Adrenal gland (tissue), 19 donors: ENCODE measurements at places on chromosomes 2 and 18. TPM values are rescaled to one million over a fixed set of nuclear protein-coding genes. Genes with fewer than 3 reads are reported as not detected.

DNA sequence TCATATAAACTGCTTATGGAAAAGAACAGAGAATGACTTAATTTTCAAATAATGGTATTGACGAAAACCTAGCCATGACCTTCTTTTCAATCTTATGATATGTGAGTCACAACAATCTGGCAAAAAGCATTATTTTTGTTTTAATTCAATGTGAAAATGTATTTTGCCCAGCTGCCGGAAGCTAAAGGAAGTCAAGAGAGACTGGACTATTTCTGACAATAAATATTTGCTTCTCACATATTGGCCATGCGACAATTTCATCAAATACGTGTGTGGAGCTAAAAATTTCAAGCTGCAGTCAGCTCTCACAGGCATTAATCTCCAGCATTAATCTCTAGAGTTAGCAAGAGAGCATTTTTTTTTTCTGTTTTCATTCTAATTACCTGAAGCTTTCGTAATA, 881.0 kb downstream of the CPS1 start:
- H3K4me3 ChIP-seq, result no peak overlapping the region
- no peak overlapping the region for H3K27ac ChIP-seq
- H3K27me3 ChIP-seq, result no peaks in the 10 kb centered on the region
- H3K36me3 ChIP-seq, result no peaks in the 10 kb centered on the region

DNA sequence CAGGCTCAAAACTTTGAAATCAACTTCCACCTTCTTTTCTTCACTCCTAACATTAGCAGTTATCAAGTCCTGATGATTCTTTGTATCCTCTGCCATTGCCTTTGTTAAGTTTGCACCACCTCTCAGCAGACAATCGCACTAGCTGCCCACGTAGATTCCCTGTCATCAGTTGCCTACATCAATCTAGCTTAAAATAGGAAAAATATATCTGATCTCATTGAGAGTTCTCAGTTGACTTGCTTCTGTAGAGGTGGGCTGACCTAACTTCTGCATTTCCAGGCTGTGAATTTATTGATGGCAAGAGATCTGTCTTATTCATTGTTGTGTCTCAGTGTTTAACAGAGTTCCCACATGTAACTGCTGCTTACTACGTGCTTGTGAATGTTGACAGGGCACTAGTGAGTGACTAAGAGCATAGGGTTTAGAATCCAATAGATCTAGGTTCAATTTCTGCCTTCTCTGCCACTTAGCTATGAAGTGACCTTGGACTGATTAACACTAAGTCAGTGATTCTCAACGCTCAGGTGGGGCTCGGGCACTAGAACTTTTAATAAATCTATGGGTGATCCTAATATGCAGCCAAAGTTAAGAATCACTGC, 3.7 kb upstream of the INSIG2 start:
- H3K4me1 ChIP-seq, result peaks cover 2% of the 10 kb centered on the region
- H3K27ac ChIP-seq, result no peak overlapping the region
- no peak overlapping the region for H3K4me3 ChIP-seq
- no peaks in the 10 kb centered on the region for H3K36me3 ChIP-seq
- no peak for DNase-seq
- H3K27me3 ChIP-seq, result no peaks in the 10 kb centered on the region

LCT gene
- polyA plus RNA-seq, result not detected

NEUROD1 gene
- not detected for polyA plus RNA-seq

DNA sequence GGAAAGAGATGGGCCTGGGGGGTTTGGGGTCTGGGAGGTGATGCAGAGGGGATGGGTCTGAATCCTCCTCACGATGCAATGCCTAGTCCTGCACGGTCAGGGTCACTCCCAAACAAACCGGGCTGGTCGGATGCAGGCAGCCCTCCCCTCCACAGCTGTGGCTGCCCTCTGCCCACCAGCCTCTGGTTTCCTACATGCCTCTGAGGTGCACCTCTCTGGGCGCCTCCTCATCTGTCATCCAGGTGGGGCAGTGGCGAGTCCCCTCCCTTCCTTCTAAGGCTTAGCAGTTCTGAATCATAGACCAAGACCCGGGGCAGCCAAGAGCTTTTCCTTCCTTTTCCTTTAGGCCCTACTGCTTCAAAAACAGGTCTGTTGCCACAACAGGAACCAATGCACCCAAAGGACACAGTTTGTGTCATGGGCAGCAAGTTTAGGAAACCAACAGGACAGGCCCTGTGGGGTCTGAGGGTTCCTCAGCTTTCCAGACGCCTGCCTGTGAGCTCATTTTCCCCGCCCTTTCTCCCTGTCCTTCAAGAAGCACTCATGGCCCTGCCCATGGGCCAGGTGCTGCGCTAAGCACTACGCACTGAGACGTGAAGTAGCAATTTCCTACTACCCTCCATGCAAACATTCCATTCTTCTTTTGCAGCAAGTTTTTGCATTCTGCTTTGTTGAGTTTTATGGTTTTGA, 6.5 kb upstream of the MAL start:
- DNase-seq, result no peak
- no peak overlapping the region for H3K4me3 ChIP-seq
- peaks cover 15% of the 10 kb centered on the region for H3K27me3 ChIP-seq
- H3K36me3 ChIP-seq, result no peaks in the 10 kb centered on the region
- no peaks in the 10 kb centered on the region for H3K4me1 ChIP-seq

- peaks cover 3% of the 10 kb centered on the region for H3K36me3 ChIP-seq
- no peak overlapping the region for H3K27ac ChIP-seq
- no peaks in the 10 kb centered on the region for H3K4me1 ChIP-seq
- H3K4me3 ChIP-seq, result no peak overlapping the region
- no peak for DNase-seq
These were observed 107.2 kb downstream of the GALNT1 start for GRCh38 chr18:35688757-35689156.

UBXN4 gene
- 145 TPM for polyA plus RNA-seq

RFX8 gene
- polyA plus RNA-seq, result 0.71 TPM

DNA sequence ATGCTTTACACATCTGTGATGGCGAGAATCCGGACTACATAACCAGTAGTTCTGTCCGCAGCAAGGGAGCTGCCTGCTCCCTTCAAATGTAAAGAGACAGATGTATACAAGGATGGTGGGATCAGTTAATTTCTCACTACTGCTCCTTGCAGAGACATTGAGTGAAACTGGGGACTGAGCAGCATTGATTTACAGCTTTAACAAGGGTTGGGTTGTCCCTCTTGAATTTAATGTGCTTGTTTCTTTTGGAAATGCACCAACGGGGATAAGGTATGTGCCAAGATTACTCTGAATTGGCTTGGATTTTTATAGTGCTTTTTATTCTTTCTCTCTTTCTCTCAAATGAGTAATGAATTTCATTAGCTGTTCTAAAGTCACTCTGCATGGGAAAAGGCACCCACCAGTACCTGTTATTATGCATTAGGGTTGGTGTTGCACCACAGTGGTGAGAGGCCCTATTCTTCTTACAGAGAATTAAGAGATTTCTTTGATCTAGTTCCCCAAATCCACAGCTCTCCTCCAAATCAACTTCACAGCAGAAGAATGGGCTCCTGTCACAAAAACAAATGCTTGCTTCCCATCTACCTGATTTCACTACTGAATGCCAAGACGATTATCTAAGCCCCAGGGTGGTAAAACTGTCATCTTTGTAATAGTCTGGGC, 107.6 kb downstream of the DOCK10 start:
- H3K27ac ChIP-seq, result no peak overlapping the region
- H3K4me3 ChIP-seq, result no peak overlapping the region
- DNase-seq, result no peak
- H3K4me1 ChIP-seq, result peaks cover 28% of the 10 kb centered on the region

DNA sequence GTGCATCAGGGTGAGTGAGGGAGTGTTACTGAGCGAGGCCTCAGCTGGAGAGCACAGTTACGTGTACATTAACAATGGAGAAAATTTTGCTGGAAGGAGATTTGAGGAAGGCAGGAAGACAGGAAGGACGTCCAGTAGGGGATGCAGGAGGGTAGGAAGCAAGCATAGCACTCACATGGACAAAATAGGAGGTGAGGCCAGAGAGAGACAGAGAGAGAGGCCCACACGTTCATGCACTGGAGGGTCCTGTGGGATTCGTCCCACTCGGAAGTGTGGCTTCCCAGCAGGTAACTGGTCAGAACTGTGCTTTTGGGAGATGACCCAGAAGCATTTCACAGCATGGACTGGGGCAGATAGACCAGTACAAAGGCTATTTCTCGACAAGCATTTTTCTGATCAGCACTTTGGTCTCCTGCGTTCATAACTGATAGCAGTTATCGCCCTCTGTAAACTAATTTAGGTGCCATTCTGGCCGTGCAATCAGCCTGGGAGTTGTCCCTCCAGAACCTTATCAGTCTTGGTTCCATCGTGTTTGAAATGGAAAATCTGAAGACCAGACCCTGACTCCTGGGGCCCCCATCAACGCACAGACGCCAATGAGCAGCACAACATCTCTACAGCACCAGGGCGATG, 5.7 kb downstream of the LCT start:
- H3K36me3 ChIP-seq, result no peaks in the 10 kb centered on the region
- H3K4me3 ChIP-seq, result no peak overlapping the region
- no peaks in the 10 kb centered on the region for H3K27me3 ChIP-seq
- no peaks in the 10 kb centered on the region for H3K4me1 ChIP-seq

TMEM198 gene
- 10.2 TPM for polyA plus RNA-seq

GRCh38 chr2:222703886-222704285, 32.4 kb downstream of the MOGAT1 start:
- no peaks in the 10 kb centered on the region for H3K36me3 ChIP-seq
- H3K27ac ChIP-seq, result no peak overlapping the region
- no peaks in the 10 kb centered on the region for H3K4me1 ChIP-seq
- no peak overlapping the region for H3K4me3 ChIP-seq
- no peaks in the 10 kb centered on the region for H3K27me3 ChIP-seq

- DNase-seq, result no peak
- H3K4me1 ChIP-seq, result peaks cover 11% of the 10 kb centered on the region
- H3K36me3 ChIP-seq, result no peaks in the 10 kb centered on the region
- H3K27me3 ChIP-seq, result peaks cover 46% of the 10 kb centered on the region
- no peak within 1 kb of the TSS for H3K4me3 ChIP-seq
- no peak within 1 kb of the TSS for H3K27ac ChIP-seq
These were observed at the start of gene ACOXL for GRCh38 chr2:110732422-110733413. Gene ACOXL, plus strand, starts transcription at chr2:110732573. Its CDS starts 35,817 bp downstream, at chr2:110768390.

- H3K36me3 ChIP-seq, result no peaks in the 10 kb centered on the region
- no peaks in the 10 kb centered on the region for H3K4me1 ChIP-seq
- H3K4me3 ChIP-seq, result no peak overlapping the region
- no peak overlapping the region for H3K27ac ChIP-seq
- no peaks in the 10 kb centered on the region for H3K27me3 ChIP-seq
- DNase-seq, result no peak
These were observed 52.7 kb downstream of the ATOH8 start for GRCh38 chr2:85806358-85807118.

- no peak overlapping the region for H3K27ac ChIP-seq
- H3K27me3 ChIP-seq, result no peaks in the 10 kb centered on the region
- DNase-seq, result no peak
These were observed 210.9 kb upstream of the SMAD7 start for GRCh38 chr18:49161627-49162026.

IL1F10 gene
- not detected for polyA plus RNA-seq
